ENCODE measurements at places on chromosomes 1 and 21.

DNA sequence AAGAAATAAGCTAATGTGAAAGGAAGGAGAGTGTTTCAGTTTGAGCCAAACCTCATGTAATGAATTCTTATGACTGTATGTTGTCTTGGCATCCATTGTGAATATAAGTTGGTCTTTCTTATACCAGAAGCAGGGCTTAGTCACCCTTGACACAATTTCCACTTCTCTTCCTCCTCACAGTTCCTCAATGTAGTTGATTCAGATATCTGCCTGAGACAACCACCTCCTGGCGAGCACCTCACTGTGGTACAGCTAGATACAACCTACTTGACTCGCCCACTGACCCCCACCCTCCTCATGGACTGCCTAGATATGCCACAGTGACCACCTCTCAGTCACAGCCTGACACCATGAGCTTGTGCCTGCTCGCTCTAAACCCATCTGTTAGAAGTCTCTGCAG lies 45.6 kb downstream of the KYAT3 start:
- no peak for DNase-seq

DNA sequence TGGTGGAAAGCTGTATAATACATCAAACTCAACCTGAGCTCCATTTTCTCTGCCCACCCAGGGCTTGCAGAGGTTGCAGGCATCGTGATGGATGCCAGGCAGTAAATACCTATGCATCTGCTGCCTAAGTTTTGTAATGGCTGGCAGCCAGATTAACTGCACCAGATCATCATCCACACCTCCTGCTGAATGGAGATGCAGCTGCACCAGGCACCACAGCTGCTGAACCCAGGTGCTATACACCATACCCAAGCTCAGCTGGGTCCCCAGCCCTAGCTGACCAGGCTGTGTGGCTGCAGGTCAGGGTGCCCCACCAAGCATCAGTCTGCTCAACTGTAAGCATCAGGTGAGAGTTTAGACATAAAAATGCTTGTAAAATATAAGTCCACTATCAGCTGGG lies 6.7 kb upstream of the SNAPIN start:
- no peak for DNase-seq

- no peak for DNase-seq
Observed at GRCh38 chr1:188706742-188707141, 1770.9 kb downstream of the BRINP3 start.

- DNase-seq, result no peak
Observed at GRCh38 chr1:206798384-206798996, 26.2 kb upstream of the IL10 start.

DNA sequence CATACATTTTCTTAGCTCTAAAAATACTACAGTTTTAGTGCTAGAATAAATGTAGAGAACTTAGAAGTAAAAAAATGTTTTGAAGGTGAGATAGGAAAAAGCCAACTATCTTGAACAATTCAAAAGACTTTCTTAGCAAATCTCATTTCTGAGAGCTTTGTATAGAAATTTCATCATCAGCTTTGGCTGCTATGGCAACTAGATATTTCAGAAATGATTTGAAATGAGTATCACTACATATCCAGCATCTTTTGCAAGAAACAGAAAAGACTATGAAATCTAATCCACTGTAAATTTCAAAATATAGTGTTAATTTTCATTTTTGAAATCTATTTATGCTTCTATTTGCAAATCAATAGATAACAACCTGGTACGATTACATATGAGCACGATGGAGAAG lies 57.7 kb downstream of the RGS7 start:
- no peak for DNase-seq

GRCh38 chr1:161137881-161138280 lies 5.4 kb upstream of the DEDD start:
- DNase-seq, result no peak

DNA sequence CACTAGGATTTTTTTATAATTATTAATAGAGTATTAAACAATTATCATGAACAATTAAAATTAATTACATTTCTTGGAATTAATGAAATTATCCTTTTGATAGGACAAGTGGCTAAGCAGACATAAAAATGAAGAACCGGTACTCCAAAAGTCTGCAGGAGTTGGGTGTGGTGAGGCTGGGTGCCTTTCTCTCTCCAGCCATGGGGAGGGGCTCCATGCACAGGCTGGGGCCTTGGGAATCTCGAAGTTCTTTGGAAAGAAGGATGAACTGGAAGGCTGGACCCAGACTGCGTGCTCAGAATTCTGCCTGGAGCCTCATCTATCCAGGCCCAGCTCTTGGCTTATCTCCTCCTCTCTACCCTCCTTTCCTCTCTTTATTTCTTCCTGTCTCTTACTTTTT lies 94.1 kb downstream of the ACTL8 start:
- DNase-seq, result no peak

DNA sequence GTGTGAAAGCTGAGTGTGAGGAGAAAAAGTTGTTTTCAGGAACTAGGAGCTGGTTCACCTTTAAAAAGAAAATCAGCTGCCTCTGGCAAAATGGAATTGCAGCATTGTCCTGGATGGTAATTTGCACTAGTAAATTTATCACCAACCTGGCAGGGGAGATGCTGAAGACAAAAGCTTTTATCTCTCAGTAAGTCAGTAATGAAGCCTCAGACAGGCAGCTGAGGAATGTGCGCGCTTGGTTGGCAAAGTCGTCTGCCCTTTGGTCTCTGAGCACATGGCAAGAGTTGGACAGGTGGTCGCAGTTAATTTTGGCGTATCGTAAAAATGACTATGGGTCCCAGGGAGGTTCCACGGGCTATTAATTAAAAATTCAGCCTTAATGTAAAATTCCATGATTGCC lies 131.9 kb downstream of the BACH1 start:
- no peak for DNase-seq

GRCh38 chr21:43835861-43836260 lies 29.2 kb upstream of the AGPAT3 start:
- no peak for DNase-seq

- no peak for DNase-seq
Observed at GRCh38 chr21:41170442-41170841, 2.5 kb downstream of the BACE2 start.

DNA sequence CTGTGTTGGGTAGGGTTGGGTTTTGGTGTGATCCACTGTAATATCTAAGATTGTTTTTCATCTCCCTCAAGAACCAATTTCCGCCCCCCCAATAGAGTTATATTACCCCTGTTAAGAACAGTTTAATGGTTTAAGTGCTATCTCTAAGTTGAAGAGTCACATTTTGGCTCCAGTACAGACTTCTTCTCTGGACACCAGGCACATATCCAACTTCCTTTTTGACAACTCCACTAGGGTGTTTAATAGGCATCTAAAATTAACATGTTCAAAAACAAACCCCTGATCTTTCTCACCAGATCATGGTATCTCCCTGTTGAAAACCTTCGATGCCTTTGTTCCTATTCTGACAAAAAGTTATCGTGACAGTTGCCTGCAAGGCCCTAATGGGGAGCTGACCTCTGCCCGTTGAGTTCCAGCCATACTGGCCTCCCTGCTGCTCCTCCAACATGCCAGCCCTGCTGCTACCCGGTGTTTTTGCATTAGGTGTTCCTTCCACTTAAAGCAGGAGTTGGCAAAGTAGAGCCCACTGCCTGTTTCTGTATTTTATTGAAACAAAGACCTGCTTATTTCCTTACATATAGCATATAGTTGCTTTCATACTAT lies 18.6 kb downstream of the USP24 start:
- no peak for DNase-seq
